ENCODE measurements at places on chromosomes 4 and X.

DNA sequence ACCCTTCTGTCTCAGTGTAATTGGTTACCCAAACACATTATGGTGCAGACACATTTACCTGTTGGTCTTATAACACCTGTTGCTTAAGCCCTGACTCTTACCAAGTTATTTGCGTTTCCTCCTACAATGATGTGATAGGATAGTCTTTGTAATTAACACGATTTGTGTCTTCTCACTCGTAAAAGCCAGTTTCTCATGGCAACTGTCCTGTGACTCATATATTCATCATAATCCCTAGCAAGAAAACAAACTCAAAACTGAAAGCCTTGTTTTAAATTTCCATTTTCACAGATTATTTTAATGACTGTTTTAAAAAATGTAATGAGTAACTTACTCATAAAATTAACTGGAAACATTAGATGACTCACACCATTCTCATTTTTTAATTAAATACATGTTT, 495.2 kb downstream of the NLGN4X start:
- peak; percentile 1 for DNase-seq

- DNase-seq: no peak
Measured at GRCh38 chr4:73275318-73275654, 16.7 kb upstream of the ANKRD17 start.

DNA sequence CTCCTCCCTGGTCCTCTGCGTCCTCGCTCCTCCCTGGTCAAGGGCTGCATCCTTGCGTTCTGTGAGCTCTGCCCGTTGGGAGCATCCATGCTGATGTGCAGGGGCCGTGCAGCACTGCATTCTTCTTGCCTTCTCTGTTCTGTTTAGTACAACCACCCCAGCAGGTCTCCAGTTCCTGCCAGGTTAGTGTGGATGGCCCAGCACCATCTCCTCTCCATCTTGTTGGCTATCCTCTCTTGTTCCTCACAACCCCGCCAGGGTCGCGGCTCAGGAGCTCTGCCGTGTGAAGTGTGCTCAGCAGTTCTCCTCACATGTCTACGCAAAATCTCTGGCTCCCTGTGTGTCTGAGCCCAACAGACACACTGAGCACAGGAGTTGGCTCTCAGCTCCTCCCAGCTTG, 10.4 kb upstream of the MAEA start:
- no peak for DNase-seq

DNA sequence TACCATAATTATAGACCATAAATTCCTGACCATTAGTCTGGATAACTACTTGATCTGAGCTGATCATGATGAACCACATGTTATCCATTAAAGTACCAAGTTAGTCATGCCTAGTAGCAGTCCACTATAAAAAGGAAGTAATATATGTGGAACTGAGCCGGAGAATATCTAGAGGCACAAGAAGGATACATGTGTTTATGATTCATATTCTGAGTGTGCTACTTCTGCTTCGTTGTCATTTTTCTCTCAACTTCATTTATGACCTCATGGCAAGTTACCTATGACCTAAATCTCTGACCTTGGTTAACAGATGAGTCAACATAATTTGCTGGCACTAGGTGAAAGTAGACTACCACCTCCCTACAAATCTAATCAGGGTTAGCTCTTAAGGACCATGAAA, 56.5 kb upstream of the ANKRD17 start:
- peak; percentile 58 for DNase-seq

DNA sequence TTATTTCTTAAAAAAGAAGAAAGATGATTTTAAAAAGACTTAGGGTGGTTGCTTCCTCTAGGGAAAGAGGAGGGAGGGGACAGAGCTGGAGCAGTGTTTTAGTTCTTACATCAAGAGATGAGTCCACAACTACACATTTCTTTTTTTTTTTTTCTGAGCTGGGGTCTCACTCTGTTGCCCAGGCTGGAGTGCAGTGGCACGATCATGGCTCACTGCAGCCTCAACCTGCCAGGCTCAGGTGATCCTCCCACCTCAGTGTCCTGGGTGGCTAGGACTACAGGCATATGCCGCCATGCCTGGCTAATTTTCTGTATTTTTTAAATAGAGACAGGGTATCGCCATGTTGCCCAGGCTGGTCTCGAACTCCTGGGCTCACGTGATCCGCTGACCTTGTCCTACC, 17.2 kb downstream of the SH3KBP1 start:
- DNase-seq: no peak
